ENCODE measurements at places on chromosomes 16 and 17. TPM values are rescaled to one million over a fixed set of nuclear protein-coding genes. Genes with fewer than 3 reads are reported as not detected.

DNA sequence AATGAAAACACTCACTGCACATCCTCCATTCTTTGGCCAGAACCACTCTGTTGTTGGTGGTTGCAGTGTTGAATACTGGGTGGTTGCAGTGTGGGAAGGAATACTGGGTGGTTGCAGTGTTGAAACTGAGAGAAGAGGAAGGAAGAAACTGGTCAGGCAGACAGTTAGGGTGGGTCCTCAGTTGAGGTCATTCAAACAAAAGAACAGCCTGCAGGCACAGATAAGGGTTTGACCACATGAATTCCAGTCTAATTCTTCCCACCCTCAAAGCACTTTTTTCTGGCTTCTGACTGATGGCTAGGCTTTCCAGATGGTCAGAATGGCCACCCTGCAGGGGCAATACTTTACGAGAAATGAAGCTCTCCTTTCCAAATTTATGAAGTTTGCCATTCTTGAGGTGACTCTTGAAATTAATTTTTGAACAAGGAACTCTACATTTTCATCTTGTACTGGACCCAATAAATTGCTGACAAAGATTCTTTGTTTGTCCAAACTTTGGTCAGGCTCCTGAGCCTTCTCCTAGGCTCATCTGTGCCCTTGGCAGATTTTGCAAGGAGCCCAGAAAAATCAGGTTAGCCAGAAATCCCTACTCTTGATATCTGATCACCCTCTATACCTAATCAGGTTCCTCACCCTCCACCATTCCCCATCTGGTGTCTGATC is 596.6 kb upstream of the CDH5 start:
- DNase-seq: no peak

DNA sequence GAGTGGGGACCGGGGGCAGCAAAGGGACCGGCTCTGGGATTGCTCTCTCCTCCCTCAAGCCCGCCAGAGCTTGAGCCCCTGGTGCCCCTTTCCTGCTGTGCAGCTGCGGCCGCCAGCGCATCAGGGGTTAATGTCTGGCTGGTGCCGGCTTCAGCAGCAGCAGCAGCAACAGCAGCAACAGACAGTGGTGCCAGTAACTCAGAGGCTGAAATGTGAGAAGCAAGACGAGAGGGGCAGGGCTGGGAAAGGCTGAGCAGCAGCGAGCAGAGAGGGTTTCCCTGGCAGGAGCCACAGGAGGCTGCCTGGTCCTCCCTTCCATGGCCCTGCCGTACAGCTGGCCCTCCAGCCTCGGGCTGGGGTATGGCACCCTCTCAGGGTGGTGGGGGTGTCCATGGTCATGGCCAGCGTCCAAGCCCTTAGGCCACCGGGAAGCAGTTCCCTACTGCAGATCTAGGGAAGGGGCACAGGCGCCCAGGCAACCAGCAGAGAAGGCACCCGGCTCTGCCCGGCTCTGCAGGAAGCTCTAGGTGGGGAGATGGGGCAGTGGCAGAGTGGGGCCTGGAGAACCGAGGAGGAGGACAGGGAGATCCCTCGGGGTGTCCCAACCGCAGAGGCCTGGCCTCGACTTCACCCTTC is 21.1 kb upstream of the TFAP4 start:
- DNase-seq: no peak

- no peak for DNase-seq
These were observed 25.2 kb downstream of the C17orf67 start for GRCh38 chr17:56808503-56808902.

DNA sequence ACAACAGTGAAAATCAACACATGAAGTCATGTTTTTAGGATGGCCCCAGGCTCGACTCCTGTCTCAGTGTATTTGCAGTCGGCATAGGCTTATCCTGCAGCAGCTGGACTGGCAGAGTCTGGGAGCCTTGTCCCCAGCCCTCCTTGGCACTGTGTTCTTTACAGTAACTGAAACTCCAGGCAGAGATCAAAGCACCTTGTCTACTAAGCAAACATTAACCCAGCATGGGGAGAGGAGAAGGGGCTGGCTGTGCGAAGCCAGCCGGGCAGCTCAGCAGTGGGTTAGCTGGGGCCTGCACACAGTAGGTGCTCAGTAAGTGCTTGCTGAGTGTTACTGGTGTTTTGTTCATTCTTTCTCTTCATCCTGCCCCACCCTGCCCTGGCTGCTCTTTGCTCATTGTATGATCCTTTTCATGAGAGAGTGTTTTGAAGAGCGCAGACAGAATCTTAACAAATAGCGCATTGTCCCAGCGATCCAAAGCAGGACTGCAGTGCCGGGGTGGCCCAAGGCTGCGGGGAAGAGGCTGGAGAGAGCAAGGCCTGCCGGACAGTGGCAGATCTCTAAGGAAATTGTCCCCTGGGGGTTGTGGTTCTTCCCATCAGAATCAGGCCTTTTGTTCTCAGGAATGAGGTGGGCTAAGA is 23.5 kb upstream of the ITGB4 start:
- DNase-seq: no peak

- DNase-seq: no peak
These were observed 17.4 kb upstream of the MPRIP start for GRCh38 chr17:17024778-17025300.

DNA sequence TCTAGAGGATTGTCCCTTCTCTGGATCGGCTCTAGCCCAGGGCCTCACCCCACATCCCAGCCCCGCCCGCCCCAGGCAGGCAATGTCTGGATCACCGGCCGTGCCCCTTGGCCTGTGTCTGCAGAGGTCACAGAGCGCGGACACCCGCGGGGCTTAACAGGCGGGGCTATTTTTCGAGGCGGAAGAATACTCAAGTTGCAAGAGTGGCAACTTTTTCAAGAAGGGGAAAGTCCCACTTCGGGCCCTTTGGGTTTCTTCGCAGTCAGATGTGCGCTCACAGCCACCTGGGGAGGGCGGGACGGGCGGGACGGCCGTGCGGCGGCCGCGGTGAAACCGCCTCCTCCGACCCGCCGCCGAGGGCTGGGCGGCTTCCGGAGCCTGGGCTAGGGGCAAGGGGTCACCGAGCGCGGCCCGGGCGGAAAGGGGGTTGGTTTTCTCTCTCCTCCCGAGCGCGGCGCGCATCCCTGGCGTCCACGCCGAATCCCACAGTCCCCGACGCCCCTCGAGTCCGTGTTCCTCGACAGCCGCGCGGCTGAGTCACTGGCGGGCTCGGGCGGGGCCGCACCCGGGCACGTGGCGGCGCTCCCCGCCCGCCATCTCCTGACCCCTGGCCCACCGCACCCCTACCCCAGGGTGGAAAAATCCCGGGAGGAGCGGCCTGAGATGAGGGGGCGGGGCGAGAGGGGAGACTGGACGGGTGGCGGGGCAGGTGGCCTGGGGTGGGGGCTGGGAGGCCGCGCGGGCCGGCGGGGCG is 1.2 kb upstream of the PFN1 start:
- peak; percentile 83 for DNase-seq

GRCh38 chr17:34717092-34717491 is 137.7 kb downstream of the TMEM132E start:
- DNase-seq: no peak

The GPR142 gene
- total RNA-seq: not detected
